ENCODE measurements at places on chromosomes 2 and 18.

GRCh38 chr18:67742954-67743353 is 226.4 kb upstream of the DSEL start:
- DNase-seq: no peak

GRCh38 chr2:10238991-10239485 is 63.7 kb upstream of the HPCAL1 start:
- no peak for DNase-seq

DNA sequence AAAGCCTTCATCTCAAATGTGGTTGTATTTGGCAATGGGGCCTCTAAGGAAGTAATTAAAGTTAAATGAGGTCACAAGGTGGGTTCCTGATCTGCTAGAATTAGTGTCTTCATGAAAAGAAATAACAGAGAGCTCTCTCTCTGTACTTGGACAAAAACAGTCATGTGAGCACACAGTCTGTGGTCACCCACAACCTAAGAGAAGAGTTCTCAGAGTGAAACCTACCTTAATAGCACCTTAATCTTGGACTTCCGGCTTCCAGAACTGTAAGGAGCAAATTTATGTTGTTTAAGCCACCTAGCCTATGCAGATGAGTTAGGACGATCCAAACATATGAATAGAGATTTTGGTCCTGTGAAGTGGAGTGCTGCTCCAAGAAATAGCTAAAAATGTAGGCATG is 758.9 kb downstream of the LRRTM4 start:
- DNase-seq: no peak

GRCh38 chr2:140506606-140507005 is 1624.2 kb downstream of the LRP1B start:
- peak; percentile 1 for DNase-seq

DNA sequence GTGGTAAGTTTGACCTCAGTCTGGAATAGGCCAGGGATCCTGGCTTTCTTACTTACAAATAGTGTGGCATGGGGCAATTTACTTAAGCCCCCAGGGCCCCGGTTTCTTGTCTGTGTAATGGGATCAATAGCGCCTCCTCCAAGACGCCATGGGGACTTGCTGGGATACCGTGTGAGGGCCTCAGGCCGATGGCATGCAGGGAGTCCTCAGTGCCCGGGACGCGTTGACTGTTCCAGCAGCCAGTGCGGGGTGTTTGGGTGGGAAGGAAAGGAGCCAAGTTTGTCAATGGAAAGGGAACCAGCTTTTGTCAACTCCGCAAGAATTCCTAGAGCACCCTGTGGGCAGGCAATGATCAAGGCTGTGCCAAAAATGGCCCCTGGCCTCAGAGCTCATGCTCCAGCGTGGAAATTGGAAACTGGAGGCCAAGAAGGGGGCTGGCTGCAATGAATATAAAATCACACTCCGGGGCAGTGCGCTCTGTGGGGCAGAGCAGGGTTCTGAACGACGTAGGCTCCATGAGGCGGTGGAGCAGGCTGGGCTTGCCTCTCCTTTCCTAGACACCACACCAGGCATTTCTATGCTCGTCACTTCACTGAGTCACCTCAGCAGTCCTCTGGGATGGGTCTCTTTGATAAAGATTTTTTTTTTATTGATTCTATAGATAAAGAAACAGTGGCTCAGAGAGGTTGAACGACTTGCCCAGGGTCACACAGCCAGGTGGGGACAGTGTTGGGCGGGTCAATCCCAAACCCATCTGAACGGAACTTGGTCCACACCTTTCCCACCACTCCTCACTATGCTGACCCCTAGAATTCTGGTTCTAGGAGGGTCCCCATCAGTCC is 56.7 kb upstream of the ASAP2 start:
- DNase-seq: no peak

DNA sequence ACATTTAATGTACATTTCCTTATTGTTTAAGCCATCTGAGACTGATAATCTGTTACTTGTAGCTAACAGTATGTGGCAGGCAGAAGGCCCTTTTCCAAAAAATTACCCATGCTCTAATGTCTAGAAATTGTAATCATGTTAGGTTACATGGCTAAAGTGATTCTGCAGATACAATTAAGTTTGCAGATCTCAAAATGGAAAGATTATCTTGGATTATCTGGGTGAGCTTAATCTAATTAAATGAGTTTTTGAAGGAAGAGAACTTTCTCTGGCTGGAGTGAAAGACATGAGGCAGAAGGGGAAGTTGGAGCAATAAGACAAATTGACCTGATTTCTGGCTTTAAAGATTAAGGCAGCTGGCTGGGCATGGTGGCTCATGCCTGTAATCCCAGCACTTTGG is 76.3 kb downstream of the MBD2 start:
- DNase-seq: no peak

Measured in AG09309 (cell line).